ENCODE measurements at places on chromosomes 12 and 14.
A peak's percentile ranks its signal among the peaks of the same experiment; 100 is the strongest.

GRCh38 chr12:95942524-95943329, at the start of gene CCDC38:
Gene CCDC38 (minus strand): TSS chr12:95942614. CDS start chr12:95936509, 6,105 bp downstream.
- peak; percentile 59 for DNase-seq

GRCh38 chr12:85385406-85385805, 105.4 kb downstream of the ALX1 start:
- DNase-seq = no peak

DNA sequence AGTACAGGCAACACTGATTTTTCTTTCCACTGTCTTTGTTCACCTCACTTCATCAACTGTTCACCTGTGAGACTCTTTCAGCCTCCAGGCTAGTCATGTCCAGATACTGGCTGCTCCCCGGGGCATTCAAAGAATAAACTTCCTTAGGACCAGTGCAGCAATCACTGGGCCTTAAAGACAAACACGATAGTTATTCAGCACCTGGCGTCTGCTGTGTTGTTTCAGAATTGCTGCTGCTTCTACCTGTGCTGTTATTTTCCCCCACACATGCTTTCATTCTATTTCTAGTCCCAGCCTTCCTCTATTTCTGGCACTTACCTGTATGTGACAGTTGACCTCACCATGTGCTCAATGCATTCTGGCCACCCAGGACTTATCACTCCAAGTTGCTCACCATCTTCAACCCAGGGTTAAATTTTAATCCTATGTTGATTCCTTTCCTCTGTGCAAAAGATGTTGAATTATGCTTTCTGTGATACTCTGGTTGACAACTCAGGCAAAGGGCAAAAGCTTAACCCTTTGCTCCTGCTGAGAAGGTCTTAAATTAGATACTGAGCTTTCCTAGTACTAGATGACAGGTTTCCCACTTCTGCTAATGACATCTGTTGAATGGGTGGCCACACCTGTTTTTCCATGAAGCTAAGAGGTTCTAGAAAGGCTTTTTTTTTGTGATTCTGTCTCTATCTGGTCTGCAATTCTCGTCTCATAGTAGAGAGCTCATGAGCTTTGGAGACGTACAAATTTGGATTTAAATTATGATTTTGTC, 41.4 kb downstream of the PTPRQ start:
- no peak for DNase-seq

DNA sequence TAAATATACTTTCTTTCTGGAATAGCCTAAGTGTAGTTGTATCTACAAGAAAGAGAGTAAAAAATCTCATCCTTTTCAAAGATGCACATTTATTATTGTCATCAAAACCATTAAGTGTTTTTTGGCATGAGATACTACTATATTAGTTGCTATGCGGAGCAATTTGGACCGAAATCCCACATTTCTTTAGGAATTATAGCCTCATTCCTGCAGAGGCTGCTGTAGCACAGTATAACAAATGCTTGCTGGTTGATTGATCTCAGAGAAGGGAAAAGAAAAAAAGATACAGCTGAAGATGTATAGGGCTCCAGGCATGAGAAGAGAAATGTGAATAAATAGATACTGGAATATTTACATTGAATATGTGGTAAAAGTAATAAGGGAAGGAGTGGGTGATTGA, 36.0 kb downstream of the RHOJ start:
- DNase-seq = no peak

DNA sequence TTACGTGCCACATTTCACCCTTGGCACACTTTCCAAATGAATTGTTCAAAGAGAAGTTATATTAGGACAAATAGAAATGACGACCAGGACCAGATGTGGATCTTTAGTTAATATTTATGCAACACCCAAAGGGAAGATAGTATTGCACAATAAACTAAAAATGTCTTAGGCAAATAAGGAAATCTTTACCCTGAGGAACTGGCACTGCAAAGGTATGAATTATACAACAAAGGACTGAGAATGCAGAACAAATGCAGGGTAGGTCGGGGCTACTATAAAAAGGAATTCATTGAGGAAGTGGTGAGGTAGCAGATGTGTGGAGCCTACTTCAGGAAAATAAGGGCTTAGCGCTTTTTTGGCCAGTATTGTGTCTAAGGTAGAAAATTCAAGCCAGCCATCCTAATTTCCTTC, 3.9 kb upstream of the TMTC2 start:
- no peak for DNase-seq

DNA sequence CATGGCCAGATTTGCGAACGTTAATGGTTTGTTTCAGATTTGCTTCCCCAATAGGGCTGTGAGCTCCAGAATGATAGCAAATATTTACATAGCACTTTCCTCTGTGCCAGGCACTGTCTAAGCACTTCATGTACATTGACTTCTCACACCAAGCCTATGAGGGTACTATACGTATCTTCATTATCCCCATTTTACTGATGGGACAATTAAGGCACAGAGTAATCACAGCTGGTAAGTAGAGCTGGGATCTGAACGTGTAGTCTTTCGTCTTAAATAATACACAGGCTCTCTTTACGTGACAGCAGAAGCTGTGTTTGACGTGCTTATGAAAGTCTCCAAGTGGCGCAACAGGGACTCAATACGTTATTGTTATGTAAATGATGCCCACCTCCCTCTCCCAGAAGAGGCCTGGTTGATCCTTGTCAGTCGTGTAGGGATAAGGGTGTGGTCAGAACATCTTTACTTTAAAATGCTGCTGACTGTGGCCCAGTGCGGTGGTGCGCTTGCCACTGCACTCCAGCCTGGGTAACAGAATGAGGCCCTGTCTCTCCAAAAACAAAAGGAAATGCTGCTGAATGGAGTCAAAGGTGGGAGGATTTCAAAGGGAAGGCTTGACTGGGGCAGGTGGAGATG, 66.3 kb upstream of the TCL1B start:
- DNase-seq = no peak

GRCh38 chr14:104788161-104788818, 7.3 kb downstream of the AKT1 start:
- no peak for DNase-seq

GRCh38 chr12:89016970-89017778, 335.1 kb downstream of the DUSP6 start:
- DNase-seq = peak; percentile 49

Data from right lung (tissue), 10 donors.